ENCODE measurements at places on chromosomes 6 and 20.

DNA sequence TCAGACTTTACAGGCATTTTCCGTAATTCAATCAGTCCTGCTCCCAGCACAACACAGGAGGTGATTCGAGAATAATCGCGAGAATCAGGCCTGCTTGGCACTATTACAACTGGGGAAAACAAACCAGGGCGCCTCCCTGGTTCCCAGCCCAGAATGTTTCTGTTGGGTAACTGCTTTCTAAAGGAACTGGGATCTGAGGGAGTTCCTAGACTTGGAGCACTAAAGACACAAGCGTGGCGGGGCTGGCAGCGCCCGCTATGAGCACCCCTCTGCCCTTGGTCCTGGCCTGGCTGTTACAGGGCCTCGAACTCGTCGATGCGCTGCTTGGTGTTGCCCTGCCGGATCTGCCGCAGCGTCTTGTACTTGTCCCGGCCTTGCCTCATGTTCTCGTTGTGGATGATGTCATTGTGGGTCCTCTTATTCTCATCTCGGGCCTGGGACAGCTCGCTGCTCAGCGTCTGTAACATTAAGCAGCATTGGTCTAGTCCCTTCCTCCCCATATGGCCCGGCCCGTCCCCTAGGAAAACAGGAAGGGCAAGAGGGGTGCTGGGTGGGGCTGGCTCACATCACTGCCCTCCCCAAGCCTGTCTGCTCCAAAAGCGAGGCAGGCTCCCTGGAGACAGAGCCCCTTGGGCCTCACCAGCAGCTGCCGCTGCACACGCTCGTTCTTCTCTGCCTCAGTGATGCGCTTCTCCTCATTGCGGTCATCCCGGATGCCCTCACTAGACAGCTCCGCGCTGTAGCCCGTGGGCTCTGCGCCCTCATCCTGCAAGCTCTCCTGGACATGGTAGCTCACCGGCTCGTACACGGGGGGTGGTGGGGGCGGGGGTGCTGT lies 52.3 kb downstream of the EZR start:
- DNase-seq: no peak

DNA sequence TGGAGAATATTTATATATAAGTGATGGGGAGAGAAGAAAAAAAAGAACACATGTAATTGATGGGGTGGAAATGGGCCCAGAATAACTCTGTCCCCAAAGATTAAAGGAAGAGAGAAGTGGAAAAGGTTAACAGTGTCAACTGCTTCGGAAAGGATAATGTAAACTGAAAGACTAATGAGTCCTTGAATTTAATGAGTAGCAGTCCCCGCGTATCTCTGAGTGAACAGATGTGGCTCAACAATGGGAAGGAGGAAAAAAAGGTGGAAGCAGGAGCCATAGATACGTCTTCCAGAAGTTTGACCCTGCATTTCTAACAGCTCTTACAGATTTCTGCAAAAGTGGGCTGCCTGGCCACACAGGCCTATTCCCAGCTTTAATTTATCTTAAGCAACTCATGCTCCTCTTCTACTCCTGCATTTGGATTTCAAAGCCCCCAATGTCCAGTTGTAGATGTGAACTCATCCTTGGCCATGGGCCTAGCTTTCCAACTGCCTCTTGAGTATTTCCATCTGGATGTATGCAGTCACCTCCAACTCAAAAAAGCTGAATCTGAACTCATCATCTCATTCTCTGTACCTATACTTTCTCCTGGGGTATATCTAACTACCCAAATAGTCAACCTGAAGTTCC lies 61.3 kb downstream of the DST start:
- no peak for DNase-seq

- no peak for DNase-seq
Observed at GRCh38 chr20:59466107-59466815, 138.1 kb upstream of the PHACTR3 start.

- DNase-seq: no peak
Observed at GRCh38 chr20:11063444-11063843, 389.6 kb upstream of the JAG1 start.

- no peak for DNase-seq
Observed at GRCh38 chr20:52612046-52612632, 360.0 kb upstream of the TSHZ2 start.

- DNase-seq: no peak
Observed at GRCh38 chr20:57591289-57592229, 28.7 kb downstream of the ZBP1 start.

GRCh38 chr6:135097172-135097571 lies 42.5 kb upstream of the HBS1L start:
- no peak for DNase-seq

GRCh38 chr20:34459209-34459897 lies 56.9 kb upstream of the DYNLRB1 start:
- no peak for DNase-seq

- DNase-seq: no peak
Observed at GRCh38 chr6:8857160-8857559, 421.8 kb upstream of the SLC35B3 start.

DNA sequence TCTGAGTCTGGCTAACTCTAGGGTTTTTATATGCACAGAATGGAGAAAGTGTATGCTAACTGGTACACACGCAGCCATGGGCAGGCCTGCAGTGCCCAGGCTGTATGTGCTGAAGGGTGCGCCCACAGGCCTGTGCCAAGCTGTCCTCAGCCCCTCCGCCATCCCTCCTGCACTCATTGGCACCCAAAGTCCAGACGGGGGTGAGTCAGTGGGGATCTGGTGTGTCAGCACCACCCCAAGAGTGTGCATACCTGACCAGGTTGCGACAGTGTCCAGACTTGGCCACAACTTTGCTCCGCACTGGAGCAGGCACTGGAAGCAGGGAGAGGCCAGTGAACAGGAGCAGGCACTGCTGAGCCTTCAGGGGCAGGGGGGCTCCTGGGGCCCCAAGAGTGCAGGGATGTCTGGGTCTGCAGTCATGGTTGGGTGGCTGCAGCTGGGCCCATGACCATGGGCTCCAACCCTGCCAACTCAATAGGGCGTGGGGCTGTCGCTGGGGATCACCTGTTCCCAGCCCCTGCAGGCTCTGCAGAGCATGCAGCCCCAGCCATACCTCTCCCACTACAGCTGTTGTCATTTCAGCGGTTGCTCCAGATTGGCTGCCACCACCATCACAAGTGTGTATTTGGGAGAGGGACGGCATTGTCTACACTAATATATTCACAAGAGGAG lies 717.8 kb downstream of the EPHA7 start:
- DNase-seq: no peak

DNA sequence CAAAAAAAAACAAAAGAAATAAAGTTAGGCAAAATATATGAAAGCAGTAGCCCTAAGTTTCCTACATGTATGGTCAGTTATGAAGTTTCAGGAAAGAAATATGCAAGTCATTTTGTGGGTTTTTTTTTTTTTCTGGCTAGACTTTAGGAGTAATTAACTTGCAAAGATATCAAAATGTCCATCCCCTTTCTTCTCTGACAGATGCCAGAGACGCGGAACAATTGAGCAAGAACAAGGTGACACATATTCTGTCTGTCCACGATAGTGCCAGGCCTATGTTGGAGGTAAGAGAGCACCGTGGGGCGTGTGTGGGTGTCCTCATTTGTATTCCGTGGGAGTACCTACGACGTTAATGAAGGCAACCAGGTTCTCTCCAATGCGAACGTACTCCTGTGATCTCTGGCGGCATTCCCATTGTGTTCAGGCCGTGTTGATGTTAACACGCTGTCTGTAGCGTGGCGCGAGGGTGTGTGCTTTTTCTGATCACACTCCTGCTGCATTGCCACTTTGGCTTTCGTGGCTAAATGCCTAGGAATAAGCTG lies 19.5 kb downstream of the DUSP22 start:
- no peak for DNase-seq

- no peak for DNase-seq
Observed at GRCh38 chr6:50527985-50528384, 185.3 kb upstream of the TFAP2D start.

DNA sequence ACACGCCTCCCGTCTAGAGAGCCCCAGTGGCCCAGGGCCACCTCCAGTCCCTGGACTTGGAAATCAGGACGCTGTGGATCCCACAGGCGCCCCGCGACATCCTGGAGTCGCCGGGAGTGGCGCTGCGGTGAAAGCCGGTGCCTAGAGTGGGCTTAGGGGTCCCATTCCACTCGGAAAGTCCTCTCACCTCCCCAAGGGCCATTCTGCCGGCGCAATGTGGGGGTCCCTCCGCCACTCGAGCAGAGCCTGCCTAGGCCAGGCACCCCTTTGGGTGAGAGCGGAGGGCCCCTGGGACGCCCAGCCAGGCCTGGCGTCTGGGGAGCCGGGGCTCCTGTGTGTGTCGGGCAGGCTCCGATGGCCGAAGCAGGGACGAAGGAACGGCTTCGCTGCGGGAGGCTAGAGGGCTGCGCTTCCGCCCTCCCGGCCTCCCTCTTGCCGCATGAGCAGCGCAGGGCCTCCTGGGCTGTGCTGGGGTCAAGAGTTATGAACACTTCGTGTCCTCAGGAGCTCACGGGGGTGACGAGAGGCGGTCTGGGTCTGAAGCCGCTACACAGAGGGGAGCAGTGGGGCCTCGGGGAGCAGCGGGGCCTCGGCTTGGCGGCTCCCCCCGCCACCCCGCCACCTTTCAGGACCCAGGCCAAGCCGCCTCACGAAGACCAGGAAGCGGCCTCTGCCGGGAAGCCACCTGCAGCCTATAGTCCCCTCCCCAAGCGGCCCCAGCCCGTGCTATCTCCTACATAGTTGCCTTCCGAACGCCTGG lies 13.6 kb downstream of the POU3F2 start:
- no peak for DNase-seq

GRCh38 chr6:18186540-18187250 lies 31.5 kb downstream of the KDM1B start:
- DNase-seq: no peak

- no peak for DNase-seq
Observed at GRCh38 chr6:53616450-53617357, 48.9 kb downstream of the KLHL31 start.

DNA sequence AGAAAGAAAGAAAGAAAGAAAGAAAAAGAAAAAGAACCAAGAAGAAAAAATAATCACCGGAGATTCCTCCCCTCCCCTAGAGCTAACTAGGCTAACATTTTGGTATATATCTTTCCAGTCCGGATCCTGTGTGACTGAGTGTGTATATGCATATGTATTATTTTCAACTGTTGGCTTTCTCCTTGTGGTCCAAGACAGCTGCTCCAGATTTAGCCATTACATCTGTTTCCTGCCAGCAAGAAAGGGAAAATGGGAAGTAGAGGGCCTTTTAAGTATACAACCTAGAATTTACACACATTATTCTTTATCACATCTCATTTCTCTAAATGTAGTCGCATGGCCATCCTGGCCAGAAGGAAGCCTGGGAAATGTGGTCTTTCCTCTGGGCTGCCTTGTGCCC lies 15.2 kb downstream of the SLC52A3 start:
- no peak for DNase-seq
